ENCODE measurements at places on chromosomes 5 and 9. TPM values are rescaled to one million over a fixed set of nuclear protein-coding genes. Genes with fewer than 3 reads are reported as not detected.

GRCh38 chr9:91771864-91772263, 178.2 kb downstream of the ROR2 start:
- DNase-seq: no peak

DNA sequence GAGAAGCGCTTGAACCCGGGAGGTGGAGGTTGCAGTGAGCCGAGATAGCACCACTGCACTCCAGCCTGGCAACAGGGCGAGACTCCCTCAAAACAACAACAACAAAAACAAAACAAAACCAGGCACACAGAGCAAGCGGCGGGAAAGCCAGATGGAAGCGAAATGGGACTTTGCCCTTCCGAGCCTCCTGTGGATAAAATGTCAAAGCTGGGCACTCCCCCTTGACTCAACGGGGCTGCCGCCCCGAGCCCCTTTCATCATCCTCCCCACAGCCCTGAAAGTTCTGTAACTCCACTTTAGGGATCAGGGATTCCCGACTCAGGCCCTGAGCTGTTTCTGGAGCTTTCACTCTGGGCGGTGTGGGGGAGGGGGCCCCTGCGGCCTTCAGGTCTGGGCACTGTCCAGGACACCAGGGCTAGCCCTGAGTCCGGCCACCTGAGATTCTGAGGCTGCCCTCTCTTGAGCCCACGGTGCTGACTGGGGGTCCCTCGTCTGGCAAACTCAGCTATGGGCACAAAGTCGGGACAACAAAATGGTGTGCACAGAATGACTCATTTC, 30.6 kb upstream of the OBP2B start:
- no peak for DNase-seq

- DNase-seq: no peak
Observed at GRCh38 chr5:116518423-116518822, 56.2 kb downstream of the SEMA6A start.

DNA sequence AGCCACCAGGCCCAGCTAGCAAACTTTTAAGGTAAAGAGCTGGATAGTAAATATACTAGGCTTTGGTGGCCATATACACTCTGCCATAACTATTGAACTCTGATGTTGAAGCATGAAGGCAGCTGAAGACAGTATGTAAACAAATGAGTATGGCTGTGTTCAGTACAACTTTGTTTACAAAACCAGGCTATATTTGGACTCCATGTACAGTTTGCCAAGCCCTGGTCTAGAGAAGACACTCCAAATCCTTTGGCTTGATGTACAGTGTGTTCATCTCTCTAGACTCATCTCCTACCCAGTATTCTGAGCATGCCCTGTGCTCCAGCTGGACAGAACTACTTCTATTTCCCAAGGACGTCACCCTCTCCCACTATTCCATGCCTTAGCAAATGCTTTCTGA, 54.3 kb upstream of the MEGF10 start:
- no peak for DNase-seq

Gene CCL27
- polyA plus RNA-seq: not detected

DNA sequence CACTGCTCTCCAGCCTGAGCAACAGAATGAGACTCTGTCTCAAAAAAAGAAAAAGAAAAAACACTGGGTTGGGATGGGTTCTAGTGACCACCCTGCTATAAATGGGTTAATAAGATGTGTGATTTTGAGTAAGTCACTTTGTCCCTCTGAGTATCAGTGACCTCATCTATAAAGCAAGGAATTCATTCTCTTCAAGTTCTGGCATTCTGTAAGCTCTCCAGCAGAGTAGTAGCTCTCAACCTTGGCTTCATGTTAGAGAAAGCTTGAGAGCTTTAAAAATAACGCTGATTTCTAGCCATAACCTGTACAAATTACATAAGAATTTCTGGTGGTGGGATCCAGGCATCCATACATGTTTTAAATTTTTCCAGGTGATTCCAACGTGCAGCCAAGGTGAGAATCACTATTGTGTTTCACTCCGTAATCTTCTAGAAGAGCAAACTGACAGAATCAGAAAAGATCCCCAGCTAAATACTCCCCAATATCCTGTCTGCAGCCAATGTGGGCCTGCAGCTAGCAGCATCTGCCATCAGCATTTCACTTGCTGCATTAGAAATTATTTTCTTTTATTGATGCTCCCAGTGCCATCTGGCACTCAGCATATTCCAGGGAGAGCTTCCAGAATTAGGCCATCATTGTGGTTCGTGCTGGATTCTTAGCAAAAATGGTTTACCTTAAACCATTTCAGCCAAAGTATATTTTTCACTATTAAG, 109.4 kb downstream of the FEM1C start:
- no peak for DNase-seq

Gene MARVELD2
- polyA plus RNA-seq: not detected

All from CD14-positive monocyte (primary cell).